G401 (cell line): ENCODE measurements at places on chromosomes 11 and 22.

DNA sequence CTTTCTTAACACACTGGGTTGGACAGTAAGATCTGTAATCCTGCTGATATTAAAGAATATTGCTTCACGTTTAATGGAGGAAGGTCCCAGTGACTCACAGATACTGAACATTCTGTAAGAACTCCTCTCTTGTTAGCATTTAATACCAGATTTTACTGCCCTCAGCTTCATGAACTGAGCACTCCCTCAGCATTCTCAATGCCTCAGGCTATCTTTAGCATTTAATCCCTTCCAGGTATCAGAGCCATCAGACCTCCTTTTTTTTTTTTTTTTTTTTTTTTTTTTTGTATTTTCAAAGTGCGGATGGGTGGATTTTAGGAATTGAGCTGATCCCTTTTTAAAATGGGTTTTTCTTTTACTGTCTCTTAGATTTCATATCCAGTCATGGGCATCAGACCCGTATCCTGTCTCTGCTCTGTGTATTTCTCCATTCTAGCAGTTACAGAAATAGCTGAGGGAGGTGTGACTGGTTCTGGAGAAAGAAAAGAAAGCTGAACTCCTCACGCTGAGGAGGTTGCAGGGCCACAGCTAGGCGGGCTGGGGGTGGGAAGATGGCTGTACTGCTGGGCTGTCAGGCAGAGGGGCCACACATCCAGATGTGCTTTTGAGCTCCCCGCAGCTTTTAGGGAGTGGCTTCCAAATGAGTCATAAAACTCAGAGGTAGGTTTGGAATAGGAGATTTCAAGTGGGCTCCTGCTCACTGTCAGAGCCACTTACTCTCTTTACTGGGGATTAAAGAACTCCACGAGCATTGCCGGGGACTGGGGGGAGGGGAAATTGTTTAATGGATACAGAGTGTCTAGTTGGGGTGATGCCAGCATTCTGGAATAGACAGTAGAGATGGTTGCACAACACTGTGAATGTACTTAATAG lies 97.0 kb downstream of the SYT9 start:
- peak; percentile 86 for DNase-seq

DNA sequence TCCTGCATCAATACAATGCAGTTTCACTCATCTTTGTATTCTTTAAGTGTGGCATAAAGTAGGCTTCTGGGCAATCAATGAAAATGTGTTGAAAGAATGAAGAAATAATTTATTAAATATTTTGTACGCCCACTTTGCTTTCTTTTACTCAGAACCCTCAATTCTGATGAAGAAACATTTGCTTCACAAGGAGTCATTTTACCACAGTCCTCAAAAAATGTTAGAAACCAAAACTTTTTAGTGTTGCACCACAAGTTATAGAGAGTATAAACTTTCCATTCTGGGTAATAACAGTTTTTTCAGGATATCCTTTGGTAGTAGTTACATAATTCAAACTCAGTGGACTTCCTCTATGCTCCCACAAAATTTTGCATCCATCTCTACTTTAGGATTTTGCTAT lies 360.5 kb downstream of the DLG2 start:
- DNase-seq: no peak

GRCh38 chr11:47948137-47948536 lies 32.2 kb upstream of the PTPRJ start:
- DNase-seq: no peak

DNA sequence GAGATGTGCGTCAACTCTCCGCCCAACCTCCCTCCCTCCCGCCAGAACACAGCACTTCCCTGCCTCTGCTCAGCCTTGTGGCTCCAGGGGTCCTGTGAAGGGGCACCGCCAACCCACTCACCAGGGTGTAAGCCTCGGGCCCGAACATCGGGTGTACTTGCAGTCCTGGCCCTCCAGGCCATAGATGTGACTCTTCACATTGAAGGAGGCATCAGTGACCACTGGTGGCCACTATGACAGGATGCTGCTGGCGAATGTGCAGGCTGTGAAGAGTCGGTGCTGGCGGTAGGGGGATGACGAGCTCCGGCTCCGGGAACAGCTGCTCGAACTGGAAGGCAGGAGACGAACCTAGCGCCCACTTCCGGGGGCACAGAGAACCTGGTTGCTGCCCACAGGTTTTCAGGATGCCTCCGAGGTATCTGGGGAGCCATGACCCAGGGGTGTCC lies 97.4 kb downstream of the MED15 start:
- no peak for DNase-seq

- DNase-seq: no peak
These were observed 70.2 kb upstream of the EED start for GRCh38 chr11:86174101-86175046.

DNA sequence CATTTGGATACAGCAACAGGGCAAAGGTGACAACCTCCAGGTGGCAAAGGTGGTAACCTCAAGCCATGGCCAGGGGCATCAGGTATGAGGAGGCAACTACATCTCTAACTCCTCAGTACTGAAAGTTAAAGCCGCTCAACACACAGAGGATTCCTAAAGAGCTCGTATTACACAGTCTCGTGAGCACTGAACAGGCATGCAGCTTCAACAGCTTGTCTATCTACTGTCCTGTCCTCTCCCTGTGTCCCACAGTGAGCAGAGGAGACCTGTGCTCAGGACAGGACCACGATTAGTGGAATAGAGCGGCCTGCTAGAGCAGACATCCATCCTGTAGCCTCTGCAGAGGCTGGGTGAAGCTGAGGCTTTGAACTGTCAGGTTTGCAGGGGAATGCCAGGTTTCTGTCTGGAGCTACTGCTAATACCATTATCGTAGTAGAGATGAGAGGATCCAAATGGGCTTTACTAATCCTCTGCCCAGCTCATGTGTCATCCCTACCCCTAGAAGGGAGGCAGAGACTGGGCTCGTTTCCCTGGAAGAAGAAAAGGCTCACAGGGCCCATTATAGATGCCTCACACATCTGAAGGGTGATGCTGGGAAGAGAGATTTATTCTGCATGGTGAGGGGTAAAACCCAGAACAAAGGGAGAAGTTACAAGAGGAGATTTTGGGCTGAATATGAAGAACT lies 415.2 kb downstream of the LARGE1 start:
- no peak for DNase-seq

GRCh38 chr11:111448831-111449557 lies 63.2 kb downstream of the BTG4 start:
- no peak for DNase-seq

DNA sequence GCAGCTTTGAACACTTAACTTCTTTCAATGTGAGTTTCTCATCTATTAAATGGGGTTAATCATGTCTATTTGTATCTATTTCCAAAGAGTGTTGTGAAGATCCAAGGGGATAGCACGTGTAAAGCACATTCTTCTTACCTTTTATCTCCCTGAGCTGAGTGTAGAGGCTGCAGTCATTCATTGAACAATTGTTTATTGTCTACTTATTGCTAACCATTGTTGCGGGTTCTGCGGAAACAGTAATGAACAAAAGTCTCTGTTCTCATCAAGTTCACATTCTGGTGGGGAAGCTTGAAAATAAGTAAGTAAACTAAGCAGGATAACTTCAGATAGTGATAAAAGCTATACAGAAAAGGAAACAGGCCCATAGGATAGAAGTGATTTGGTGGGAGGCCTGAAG lies 27.4 kb upstream of the PLET1 start:
- DNase-seq: no peak

- no peak for DNase-seq
These were observed 95.3 kb downstream of the NTM start for GRCh38 chr11:131465746-131466145.
